ENCODE measurements at places on chromosomes 12 and 14. TPM values are rescaled to one million over a fixed set of nuclear protein-coding genes. Genes with fewer than 3 reads are reported as not detected.

FOXN4 gene
- total RNA-seq = not detected

LALBA gene
- not detected for total RNA-seq

B4GALNT1 gene
- total RNA-seq = 0.51 TPM

SPIC gene
- total RNA-seq = not detected

AMN gene
- under 0.01 TPM for total RNA-seq

IL31 gene
- not detected for total RNA-seq

RGS6 gene
- total RNA-seq = not detected

ITGA7 gene
- total RNA-seq = 130 TPM

HOMEZ gene
- 4.6 TPM for total RNA-seq

SLC25A21 gene
- total RNA-seq = 0.50 TPM

LRRC10 gene
- not detected for total RNA-seq

RDH12 gene
- not detected for total RNA-seq

TRIAP1 gene
- total RNA-seq = 26.5 TPM

MMP19 gene
- 7.1 TPM for total RNA-seq

STON2 gene
- 52.5 TPM for total RNA-seq

KERA gene
- not detected for total RNA-seq

LGALS3 gene
- 434 TPM for total RNA-seq

TAS2R43 gene
- 0.99 TPM for total RNA-seq

CLECL1 gene
- total RNA-seq = not detected

IGF1 gene
- total RNA-seq = 1.3 TPM

SMCO2 gene
- total RNA-seq = 0.26 TPM

TCL1A gene
- not detected for total RNA-seq

CLEC2D gene
- 5.1 TPM for total RNA-seq

NFE2 gene
- 0.17 TPM for total RNA-seq

SPTB gene
- under 0.01 TPM for total RNA-seq

OR4E2 gene
- not detected for total RNA-seq

C12orf56 gene
- total RNA-seq = 0.77 TPM

TMEM229B gene
- total RNA-seq = 0.77 TPM

RBM25 gene
- 25.4 TPM for total RNA-seq

CACNA1C gene
- total RNA-seq = 11.4 TPM

RAD51AP1 gene
- 4.1 TPM for total RNA-seq

CRACR2A gene
- 3.3 TPM for total RNA-seq

BDKRB1 gene
- total RNA-seq = 16.7 TPM

LAG3 gene
- 0.26 TPM for total RNA-seq

CYP27B1 gene
- total RNA-seq = under 0.01 TPM

TM9SF1 gene
- total RNA-seq = 49.6 TPM

PMCH gene
- total RNA-seq = not detected

GUCY2C gene
- total RNA-seq = not detected

DDX11 gene
- 13.2 TPM for total RNA-seq

All from fibroblast of lung (primary cell).